NCI-H524 treated with DMSO at 0.1 percent for 48 hours (cell line): ENCODE measurements at places on chromosomes 13 and 19.

- no peak for DNase-seq
Observed at GRCh38 chr13:77846173-77846572, 72.5 kb downstream of the EDNRB start.

- no peak for DNase-seq
Observed at GRCh38 chr13:96415831-96416385, 326.0 kb downstream of the HS6ST3 start.

- DNase-seq, result no peak
Observed at GRCh38 chr19:48392860-48393558, 459 bp upstream of the GRIN2D start.

GRCh38 chr19:6055013-6055795, 55.1 kb downstream of the RFX2 start:
- no peak for DNase-seq

DNA sequence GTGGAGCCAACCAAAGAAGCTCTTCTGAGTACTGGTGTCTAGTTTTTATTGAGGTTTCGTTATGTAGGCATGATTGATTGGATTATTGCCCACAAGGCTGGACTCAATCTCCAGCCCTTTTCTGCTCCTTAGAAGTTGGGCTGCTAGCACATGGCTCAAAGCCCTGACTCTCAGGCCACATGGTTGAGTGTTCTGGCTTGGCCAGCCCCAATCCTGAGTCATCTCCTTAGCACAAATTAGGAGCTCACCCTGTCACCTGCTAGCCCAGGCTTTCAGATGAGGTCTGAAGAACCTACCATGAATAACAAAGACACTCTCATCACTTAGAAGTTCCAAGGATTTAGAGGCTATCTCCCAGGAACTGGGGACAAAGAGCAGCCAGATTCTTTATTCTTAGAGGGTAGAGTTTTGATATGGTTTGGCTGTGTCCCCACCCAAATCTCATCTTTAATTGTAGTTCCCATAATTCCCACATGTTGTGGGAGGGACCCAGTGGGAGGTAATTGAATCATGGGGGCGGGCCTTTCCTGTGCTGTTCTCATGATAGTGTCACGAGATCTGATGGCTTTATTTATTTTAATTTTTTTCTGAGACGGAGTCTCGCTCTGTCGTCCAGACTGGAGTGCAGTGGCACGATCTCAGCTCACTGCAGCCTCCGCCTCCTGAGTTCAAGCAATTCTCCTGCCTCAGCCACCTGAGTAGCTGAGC, 11.3 kb downstream of the DPY19L3 start:
- no peak for DNase-seq

DNA sequence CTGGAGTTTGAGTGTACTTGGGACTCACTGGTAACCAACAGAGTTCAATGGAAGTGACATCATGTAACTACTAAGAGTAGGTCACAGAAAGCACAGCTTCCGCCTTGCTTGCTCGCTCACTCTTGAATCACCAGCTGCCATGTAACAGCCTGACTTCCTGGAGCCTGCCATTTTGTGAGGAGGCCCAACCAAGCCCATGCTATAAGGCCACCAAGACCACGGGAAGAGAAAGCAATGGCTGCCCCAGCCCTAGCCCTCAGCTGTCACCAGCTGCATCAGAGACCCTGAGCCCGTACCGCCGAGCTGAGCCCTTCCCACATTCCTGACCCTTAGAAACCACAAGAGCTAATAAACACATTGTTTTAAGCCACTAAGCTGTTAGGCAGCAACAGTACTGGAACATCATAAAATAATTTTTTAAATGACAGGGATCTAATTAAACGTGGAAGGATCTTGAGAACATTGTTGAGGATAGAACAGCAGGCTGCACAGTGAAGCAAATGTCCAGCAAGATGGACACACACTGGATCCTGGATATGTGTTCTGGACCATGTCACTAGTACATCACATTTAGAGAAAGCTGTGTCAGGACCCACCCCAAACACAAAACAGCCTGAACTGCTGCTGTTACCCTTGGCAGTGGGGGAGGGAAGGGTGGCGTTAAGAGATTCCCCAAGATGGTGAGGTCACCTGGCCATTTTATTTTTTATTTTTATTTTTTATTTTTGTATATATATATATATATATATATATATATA, 21.7 kb upstream of the LDLR start:
- no peak for DNase-seq

- no peak for DNase-seq
Observed at GRCh38 chr19:46841458-46842083, 9.1 kb downstream of the AP2S1 start.

DNA sequence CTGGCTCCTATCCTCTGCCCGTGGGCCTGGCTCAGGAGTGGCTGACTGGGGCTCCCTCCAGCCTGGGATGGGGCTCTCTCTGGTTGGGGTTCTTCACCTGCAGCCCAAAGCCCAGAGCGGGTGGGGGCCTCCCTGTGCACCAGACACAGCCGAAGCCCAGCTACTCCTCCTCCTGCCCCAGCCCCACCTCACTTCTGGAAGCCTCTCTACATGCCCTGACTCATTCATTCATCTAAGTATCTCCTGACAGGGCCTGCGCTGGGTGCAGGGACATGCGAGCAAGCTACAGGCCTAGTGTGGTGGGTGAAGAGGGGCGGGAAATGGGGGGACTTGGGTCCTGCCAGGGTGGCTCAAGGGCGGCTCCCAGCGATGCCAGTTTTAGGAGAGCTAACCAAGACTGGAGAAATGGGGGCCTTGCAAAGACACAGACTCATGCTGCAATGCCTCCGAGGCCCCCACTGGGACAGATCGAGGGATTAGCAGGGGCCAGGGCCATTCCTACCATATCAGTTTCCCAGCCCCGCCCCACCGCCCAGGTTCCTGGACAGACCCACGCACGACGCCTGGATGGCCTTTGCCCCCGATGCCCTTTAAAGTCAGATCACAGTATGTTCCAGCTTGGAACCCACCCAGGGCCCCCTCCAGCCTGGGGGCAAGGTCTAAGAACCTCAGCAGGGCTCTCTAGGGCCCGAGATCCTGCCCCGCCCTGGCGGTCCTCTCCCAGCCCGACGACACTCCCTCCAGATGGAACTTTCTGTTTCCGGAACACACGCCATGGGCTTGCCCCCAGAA, 12.6 kb downstream of the LSM4 start:
- DNase-seq, result no peak

DNA sequence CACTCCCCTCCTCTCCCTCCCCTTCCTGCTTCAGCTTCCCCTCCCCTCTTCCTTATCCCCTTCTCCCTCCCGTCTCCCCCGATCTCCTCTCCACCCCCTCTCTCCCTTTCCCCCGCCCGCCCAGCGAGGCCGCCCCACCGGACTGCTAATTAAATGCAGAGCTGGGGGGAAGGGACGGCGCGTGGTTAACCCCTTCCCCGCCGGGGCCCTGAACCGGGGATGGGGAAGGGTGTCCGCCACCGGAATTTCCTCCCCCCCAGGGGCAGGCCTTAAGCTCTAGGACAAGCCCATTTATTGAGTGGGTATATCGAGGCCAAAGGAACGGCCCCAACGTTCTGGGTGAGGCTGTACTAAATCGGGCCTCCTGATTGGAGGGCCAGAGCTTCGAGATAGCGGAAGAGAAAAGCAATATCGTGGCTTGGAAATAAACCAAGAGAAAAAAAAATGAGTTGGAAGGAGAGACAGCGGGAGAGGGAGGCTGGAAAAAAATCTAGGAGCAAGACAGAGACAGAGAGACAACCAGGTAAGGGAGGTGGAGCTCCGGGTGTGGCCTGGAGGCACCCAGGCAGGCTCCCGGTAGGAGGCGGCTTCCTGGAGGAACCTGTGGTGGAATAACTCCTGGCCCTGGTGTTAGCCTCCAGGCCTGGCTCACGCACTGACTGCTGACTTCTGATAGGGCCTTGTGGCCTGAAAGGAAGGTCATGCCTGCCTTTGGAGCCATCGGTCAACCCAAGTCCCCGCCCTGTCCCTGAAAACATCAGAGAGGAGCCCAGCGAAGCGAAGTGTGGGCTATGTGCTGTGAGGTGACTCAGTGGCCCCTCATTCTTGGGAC, 11.6 kb upstream of the JUND start:
- DNase-seq, result no peak

DNA sequence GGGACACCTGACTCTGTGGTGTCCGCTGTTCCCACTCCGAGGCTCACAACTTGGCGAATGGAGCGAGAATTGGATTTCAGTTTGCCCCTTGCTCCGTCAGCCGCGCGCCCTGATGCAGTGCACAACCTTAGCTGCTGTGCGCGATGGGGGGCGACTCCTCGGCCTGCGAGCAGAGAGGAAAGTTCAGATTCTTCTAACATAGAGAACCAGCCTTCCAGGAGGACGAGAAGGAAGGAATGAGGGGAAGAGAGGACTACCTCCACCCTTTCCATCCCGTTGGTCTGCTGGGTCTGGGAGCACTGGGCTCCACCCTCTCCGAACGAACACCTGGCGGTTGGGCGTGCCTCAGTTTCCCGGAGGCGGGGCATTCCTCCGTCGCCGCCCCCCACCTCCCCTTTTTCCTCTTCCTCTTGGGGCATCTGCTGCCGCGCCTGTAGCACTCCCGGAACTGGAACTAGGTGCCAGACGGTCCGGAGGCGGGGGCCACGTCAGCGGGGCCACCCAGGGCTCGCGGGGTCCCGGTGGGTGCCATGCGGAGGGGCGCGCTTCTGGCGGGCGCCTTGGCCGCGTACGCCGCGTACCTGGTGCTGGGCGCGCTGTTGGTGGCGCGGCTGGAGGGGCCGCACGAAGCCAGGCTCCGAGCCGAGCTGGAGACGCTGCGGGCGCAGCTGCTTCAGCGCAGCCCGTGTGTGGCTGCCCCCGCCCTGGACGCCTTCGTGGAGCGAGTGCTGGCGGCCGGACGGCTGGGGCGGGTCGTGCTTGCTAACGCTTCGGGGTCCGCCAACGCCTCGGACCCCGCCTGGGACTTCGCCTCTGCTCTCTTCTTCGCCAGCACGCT, at the start of gene KCNK6:
TSS of gene KCNK6 (plus strand) at position 425 of the 838 bp plus-strand sequence. CDS start at position 531, 106 bp downstream.
- no peak for DNase-seq

GRCh38 chr19:54387991-54388801, 23.5 kb upstream of the LAIR1 start:
- no peak for DNase-seq

GRCh38 chr19:34403784-34404108, 453 bp upstream of the PDCD2L start:
- DNase-seq, result no peak

- DNase-seq, result peak; percentile 23
Observed at GRCh38 chr13:49679246-49679645, 12.0 kb downstream of the EBPL start.

GRCh38 chr19:1748115-1748872, 5.0 kb upstream of the ONECUT3 start:
- DNase-seq, result no peak

GRCh38 chr19:4064496-4065260, 2.0 kb downstream of the ZBTB7A start:
- no peak for DNase-seq
